ENCODE measurements at places on chromosomes 2 and 18. TPM values are rescaled to one million over a fixed set of nuclear protein-coding genes. Genes with fewer than 3 reads are reported as not detected.

Gene EPHA4
- total RNA-seq: 65.6 TPM

Gene KCNIP3
- 11.3 TPM for total RNA-seq

Gene TNFAIP6
- total RNA-seq: 7.2 TPM

Gene MZT2B
- total RNA-seq: 44.9 TPM

Gene CCDC68
- 14.3 TPM for total RNA-seq

Gene PROKR1
- 3.1 TPM for total RNA-seq

Gene ATOH8
- total RNA-seq: 17.6 TPM
